NCI-H1930 (cell line): ENCODE measurements at places on chromosomes 2 and 18.

DNA sequence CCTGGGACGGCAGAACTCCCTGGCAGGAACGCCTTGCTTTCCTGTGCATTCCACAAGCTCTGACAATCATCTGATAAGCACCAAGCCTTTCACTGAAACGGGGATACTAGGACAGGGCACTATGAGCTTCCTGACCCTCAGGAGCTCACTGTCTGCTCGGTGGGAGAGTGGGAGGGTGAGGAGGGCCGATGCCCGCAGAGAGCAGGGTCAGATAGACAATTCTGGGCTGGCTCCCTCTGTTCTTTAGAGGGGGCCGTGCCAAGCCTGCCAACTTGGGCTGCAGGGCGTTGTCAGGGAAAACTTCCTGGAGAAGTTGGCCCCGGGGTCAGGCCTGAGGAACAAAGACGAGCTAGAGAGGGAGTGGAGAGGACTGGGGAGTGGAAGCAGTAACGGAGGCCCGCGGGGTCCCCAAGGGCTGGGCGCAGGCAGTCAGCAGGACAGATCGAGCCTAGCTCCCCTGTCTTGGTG is 82.0 kb downstream of the CTAGE1 start:
- no peak for DNase-seq

DNA sequence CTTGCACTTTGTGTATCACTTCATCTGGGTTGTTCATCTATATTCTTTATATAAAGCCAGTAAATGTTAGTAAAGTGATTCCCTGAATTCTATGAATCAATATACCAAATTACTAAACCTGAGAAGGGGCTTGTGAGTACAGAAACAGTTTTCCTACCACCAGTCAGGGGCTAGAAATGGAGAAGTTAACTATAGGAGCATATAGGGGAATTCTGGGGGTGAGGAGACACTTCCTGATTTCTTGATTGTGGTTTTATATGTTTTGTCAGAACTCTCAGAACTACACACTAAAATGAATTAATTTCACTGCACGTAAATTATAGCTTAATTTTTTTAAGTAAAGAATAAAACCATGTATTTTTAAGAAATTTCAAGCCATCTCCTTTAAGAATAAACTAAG is 93.7 kb downstream of the SESTD1 start:
- no peak for DNase-seq

- no peak for DNase-seq
Measured at GRCh38 chr18:5414546-5414945, 119.0 kb upstream of the ZBTB14 start.

DNA sequence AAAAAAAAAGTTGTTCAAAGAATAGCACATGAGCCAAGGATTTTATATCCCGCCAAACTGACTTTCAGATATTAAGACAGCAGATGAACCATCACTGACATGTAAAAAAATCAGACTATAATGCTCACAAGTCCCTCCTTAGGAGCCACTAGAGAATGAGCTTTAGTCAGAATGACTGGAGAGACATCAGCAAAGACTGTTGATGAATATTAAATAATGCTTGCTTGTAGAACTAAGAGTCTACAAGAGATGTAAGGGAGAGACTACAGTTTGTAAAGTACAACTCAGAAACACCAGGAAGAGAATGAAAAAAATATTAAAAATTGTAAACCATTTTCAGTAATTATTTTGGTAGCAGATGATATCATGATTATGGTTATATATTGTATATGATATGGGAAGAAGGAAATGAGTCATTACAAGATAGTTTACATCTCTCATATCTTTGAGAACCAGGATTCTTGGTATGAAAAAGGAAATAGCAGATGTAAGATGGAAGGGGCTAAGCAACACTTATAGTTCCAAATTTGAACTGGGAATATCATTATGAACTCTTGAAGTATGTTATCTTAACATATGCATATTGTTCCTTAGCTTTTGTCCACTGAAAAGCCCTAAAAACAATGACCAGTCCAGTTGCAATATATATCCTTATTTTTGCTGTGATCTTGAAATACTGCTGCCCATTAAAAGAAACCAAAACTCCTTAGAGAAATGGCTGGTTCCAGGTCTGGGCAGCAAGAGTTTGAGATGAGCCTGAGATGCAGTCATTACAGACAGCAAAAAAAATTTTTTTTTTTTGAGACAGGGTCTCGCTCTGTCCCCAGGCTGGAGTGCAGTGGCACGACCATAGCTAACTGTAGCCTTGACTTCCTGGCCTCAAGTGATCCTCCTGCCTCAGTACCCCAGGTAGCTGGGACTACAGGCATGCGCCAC is 55.7 kb downstream of the PTPN2 start:
- no peak for DNase-seq

DNA sequence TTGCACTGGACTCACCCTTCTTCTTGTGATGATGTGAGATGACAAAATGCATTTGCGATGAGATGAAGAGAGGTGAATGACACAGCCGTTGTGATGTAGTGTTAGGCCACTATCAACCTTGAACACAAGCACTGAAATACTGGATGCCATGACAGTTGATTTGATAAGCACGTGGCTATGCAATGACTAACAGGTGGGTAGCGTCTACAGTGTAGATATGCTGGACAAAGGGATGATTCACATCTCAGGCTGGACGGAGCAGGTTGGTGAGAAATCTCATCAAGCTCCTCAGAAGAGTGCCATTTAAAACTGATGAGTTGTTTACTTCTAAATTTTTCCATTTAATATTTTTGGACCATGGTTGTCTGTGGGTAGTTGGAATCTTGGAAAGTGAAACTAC is 375.8 kb upstream of the LYPD1 start:
- no peak for DNase-seq

DNA sequence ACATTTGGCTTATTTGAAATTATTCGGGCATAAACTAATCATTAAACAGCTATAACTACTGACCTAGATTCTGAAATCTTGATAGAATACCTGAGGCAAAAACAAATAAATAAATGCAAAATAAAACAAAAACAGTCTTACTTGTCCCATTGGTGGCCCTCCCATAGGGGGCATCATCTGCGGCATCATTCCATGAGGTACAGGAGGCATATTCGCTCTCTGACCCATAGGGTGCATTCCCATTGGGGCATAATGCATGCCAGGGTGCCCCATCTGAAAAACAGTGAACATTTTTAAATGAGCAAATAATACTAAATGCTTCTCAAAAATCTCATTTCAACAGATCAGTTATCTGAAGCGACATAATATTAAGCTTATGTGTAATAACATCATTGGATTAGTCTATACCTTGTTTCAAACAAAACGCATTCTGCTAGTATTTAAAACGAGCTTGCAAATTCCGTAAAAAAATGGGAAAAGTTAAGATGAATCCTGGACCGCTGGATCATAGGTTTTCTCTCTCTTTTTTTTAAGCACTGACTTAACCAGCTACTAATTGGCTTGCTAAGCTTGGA is 1.3 kb downstream of the PRPF40A start:
- no peak for DNase-seq

DNA sequence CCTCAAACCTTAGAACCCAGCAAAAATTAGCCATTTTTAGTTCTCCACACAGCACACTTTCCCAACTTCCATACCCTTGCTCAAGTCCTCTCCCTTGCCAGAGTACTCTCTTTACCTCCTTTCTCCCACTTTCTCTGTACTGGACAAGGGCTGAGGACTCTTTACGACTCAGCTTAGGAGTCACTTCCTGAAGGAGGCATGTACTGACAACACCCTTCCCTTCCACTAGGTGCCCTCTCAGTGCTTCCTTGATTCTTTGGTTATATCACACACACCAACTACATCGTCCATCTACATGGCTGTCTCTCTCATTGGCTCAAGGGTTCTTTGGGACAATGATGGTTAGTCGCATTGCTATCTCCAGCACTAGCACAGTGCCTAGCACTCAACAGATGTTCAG is 5.2 kb upstream of the C18orf63 start:
- DNase-seq, result no peak

DNA sequence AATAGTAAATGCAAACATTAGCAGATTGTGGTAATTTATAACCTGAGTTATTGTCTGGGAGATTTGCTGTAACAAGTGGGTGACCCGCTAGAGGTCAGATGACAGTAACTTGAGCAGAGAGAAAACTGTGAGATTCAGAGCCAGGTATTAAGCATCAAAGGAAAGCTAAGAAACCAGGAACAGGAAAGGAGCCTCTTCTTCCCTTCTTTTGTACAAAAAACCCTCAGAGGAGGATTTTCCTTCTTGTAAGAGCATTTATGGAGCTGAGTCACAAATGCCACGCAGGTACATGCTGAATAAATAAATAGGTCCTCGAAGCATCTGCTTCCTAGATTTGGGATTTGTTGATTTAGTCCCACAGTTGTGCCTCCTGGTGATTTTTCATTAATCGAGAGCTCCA is 146.5 kb downstream of the SH3BP4 start:
- no peak for DNase-seq

DNA sequence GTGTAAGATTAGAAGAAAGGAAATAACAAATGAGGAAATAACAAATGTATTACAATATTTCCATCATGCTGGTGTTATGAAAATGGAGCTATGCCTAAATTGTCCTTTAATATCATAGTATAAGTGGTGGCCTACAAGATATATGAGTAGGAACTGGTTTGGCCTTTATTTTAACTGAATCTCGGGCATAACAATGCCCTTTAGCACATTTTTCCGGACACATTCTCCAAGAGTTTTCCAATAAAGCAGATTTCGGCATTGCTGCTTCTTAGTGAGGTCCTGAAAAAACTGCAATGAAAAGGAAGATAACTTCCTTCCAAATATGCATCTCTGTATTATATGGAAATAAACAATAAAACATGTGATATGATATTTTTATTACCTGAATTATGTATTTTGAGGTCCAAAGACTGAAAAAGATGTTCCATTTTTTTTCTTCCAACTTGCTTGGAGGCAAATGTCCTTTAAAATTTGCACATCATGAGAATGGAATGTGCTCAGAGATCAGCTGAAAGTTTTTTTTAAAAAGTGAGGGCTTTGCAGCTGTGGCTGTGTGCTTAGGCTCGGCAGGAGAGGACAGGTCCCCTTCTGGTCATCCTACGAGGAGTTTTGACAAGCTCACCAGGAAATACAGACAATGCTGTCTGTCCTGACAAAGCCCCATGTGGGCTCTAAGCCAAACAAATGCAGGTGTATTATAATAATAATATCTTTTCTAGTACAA is 132.3 kb upstream of the RND3 start:
- no peak for DNase-seq
